ENCODE measurements at places on chromosomes 6 and 20.
A peak's percentile ranks its signal among the peaks of the same experiment; 100 is the strongest.

DNA sequence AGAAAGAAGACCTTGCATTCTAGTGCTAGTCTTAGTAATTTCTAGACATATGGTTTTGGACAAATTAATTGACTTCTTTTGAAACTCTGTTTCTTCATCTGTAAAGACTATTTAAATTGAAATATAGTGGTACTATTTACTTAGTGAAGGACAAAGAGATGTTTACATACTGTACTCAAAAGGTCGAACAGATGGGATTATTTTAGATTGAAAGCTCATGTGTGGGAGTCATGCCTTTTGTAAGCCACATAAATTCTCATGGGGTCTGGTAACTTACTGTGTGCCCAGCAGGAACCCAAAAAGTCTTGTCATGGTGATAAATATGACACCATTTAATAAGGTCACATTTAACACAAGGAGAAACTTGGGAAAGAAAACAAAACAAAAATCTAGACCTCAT is 368.2 kb upstream of the CITED2 start:
- no peak for DNase-seq

DNA sequence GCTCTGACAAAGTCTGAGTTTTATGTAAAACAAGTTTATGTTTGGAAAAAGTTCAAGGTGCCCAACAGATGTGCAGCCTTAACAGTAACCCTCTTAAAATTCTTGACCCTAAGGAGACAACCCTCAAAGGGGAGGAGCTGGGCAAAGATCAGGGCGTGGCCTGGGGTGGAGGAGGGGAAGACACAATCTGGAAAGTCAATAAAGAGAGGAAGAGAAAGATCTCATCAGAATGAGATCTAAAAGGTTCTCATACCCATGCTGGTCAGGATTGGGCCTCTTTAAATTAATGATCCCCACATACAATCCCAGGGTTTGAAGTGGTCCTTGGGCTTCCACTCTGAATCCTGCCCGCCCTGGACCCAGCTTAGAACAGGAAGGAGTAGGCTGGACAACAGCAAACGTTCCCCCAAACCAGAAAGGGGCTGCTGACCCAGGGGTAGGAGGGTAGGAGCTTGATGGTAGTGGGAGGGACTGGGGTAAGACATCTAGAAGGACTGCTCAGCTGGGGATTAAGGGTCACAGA is 33.0 kb downstream of the FOXP4 start:
- no peak for DNase-seq

- no peak for DNase-seq
Measured at GRCh38 chr6:7438011-7438410, 48.4 kb downstream of the RIOK1 start.

- no peak for DNase-seq
Measured at GRCh38 chr6:157034436-157035230, 257.5 kb downstream of the ARID1B start.

- DNase-seq: no peak
Measured at GRCh38 chr6:3585320-3585935, 128.6 kb upstream of the SLC22A23 start.

- DNase-seq: no peak
Measured at GRCh38 chr6:35441642-35442041, 10.5 kb upstream of the FANCE start.

DNA sequence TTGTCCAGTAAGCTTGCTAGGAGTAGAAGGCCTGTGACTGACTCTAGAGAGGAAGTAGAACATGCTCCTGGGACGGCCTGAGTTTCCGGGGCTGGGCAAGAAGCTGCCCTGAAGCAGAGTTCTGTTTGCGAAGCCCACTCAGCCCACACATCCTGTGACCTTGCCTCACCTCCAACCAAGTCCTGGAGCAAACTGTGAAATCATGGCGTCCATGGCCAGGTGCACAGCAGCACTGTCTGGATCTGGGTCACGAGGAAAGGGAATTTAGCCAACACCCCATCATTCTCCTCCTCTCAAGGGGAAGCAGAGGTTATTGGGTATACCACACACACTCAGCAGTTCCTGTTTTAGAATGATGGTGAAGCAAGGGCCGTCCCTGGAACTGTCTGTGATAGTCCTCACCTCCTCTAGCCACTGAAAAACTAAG is 87.5 kb downstream of the CRYBG1 start:
- DNase-seq: no peak

DNA sequence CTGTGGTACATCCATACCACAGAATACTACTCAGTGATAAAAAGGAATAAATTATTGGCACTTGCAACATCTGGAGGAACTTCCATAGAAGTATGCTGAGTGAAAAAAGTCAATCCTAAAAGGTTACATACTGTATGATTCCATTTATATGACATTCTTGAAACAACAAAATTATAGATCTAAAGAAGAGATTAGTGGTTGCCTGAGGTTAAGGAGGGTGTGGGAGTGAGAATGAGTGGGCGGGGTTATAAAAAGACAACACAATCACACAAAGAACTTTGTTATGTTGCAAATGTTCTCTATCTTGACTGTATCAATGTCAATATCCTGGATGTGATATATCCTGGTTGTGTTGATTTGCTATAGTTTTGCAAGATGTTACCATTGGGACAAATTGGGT is 21.2 kb downstream of the SNRPB start:
- peak; percentile 33 for DNase-seq

GRCh38 chr6:108594640-108595039 is 33.9 kb downstream of the FOXO3 start:
- DNase-seq: no peak

DNA sequence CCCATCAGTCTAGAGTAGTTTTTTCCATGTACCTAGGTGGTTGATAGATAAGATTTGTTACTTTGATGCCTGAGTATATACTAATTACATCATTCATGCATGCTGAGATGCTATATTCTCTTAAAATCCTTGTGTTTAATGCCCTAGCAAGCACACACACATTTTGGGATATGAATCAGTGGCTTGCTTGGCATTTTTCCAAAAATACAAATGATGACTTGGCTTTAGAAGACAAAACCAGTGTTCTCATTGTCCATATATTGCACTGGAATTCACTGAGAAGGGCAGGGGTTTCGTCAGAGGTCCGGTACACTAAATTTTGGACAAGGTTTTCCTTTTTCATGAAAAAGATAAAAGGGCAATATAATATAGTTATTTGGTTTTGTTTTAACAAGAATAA is 24.9 kb downstream of the GTPBP2 start:
- no peak for DNase-seq

DNA sequence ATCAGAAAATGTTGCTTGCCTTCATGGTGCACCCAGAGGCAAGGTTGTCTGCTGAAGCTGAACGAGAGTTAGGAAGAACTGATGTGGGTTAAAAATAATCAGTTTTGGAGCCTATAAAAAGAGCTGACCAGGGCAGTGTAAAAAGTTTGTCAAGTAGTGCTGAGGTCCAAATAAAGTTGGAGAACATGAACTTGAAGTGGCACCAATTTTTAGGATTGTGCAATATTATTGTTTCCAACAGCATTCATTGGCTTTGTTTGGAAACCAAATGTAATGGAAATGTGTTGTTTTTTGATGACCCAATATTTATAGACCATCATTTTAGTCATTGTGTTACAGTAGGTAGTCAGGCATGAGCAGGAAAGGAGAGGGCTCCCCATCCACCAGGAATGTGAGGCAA is 55.7 kb downstream of the GPR63 start:
- no peak for DNase-seq

GRCh38 chr20:38601216-38602184 is at the start of gene ARHGAP40:
Gene ARHGAP40, plus strand, starts transcription at chr20:38601809.
- DNase-seq: peak; percentile 3

DNA sequence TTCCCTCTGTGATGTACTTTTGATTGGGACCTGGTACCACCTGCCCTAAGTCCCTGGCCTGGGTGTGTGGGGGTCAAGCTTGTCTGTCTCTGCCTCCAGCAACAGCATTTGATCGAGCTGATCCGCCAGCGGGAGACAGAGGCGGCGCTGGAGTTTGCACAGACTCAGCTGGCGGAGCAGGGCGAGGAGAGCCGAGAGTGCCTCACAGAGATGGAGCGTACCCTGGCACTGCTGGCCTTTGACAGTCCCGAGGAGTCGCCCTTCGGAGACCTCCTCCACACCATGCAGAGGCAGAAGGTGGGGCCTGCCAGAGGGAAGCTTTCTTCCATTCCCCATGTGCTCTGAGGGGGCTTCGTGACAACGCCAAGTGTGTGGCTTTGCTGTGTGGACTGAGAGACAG is 5.4 kb downstream of the GID8 start:
- DNase-seq: no peak

DNA sequence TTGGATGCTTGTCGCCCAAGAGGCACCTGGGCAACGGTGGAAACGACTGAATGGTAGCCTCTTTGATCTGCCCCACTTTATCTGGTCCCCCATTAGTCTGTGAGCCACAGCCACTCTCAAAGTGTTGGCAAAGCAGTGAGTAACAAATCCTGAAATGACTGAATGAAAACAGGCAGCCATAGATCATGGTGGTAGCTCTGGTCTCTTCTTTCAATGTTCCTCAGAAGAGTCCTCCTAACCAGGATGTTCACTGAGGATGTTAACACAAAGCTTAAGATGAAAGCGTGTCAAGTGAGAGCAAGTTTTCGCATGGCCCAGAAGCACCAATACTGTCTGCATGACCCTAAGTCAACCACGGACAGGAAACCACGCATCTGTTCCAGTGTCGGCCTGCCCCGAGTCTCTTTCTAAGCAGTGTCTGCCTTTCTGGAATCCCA is 107.3 kb downstream of the IRF4 start:
- DNase-seq: peak; percentile 60

- DNase-seq: no peak
Measured at GRCh38 chr6:78089531-78089930, 436.7 kb downstream of the MEI4 start.

DNA sequence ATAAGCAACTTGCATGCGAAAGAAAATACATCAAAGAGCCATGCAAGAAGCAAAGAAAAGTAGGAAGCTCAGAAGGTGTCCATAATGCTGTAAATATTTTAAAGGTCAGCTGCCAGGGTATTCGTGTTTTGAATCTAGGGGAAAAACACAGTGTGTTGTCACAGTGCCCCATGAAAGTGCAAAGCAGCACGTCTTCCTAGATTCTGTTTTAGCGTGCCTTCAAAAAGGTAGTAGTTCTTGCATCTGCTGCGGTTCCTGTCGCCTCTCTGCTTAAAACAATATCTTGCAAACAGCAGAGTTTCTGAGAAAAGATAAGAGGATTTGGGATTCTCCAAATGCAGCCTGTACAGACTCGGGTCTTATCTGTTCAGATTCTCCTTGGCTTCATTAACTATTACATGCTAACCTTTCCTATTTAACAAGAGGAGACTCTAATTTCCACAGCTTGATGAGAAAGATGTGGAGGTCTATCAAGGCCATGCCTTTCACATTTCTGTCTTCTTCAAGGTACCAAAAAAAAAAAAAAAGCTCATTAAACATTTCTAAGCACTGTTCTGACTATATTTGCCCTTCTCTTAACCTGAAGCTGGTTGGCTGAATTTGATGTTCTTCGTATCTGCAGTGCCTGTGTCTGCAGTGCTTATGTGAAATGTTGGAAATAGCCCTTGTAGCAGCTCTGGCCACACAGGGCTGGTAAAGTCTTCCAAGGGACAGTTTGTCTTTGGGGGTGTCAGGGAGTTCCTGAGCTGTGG is 297.5 kb downstream of the ADGB start:
- DNase-seq: no peak

DNA sequence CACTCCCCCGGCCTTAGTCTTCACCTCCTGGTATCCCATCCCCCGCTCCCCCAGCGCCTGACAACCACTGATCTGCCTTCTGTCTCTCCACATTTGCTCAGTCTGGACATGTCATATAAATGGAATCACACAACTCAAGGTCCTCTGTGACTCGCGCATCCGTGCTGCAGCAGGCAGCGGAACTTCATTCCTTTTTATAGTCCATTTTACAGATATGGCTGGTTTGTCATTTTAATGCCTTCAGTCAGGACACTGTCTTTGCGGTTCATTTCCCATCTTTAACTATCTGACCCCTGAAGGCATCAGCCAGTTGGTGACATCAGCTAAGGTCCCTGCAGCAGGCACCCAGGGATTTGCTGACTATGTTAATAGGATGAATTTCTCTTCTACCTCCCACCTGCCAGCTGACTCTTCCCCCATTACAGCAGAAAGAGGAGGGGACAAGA is 125.7 kb downstream of the ZMYND8 start:
- DNase-seq: no peak

- DNase-seq: peak; percentile 5
Measured at GRCh38 chr6:167349631-167350274, 24.9 kb downstream of the TTLL2 start.

- no peak for DNase-seq
Measured at GRCh38 chr20:48629069-48629959, 198.5 kb downstream of the PREX1 start.

DNA sequence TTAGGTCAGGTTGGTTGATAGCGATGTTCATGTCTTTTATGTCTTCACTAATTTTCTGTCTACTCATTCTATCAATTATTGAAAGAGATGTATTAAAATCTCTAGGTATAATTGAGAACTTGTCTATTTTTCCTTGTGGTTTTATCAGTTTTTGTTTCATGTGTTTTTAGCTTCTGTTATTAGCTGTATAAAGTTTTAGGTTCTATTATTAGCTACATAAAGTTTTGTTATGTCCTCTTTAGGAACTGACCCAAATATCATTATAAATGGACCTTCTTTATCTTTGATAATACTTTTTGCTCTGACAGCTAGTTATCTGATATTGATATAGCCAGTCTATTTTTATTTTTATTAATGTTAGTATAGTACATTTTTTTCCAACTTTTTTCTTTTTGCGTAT is 92.4 kb upstream of the TMEM170B start:
- DNase-seq: no peak

- no peak for DNase-seq
Measured at GRCh38 chr6:35508027-35508426, 4.7 kb downstream of the TULP1 start.

- no peak for DNase-seq
Measured at GRCh38 chr6:105243487-105243886, 63.7 kb upstream of the POPDC3 start.

GRCh38 chr20:60804918-60805630 is 447.0 kb upstream of the CDH4 start:
- DNase-seq: no peak

GRCh38 chr6:19771753-19772336 is 65.3 kb upstream of the ID4 start:
- no peak for DNase-seq

- no peak for DNase-seq
Measured at GRCh38 chr6:35093783-35094182, 47.4 kb downstream of the TCP11 start.

DNA sequence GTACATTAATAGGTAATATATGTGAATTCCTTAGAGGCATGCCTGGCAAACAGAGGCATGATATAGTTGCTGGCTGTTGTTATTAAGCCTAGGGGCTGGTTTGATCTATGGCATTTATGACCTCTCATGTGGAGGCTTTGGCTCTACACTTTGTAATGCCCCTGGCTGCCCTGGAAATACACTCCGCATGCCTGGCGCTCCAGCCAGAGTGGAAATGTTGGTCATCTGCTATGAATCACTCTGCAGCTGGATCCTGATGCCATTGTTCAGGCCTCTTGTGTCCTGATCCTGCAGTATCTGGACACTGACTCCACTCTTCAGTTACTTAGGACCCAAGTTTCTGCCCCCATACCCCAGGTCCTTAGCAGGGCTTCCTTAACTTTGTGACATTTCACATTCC is 200.5 kb upstream of the PCSK2 start:
- no peak for DNase-seq

- DNase-seq: no peak
Measured at GRCh38 chr6:166671434-166672081, 44.5 kb upstream of the RPS6KA2 start.
